Amygdala (tissue), 56 donors: ENCODE measurements at places on chromosomes 4 and X.

GRCh38 chrX:107566604-107567262, 61.6 kb upstream of the PRPS1 start:
- DNase-seq = no peak

GRCh38 chr4:155908187-155909139, 5.0 kb downstream of the TDO2 start:
- no peak for DNase-seq

GRCh38 chr4:112321776-112322684, 24.9 kb downstream of the ALPK1 start:
- peak; percentile 20 for DNase-seq

DNA sequence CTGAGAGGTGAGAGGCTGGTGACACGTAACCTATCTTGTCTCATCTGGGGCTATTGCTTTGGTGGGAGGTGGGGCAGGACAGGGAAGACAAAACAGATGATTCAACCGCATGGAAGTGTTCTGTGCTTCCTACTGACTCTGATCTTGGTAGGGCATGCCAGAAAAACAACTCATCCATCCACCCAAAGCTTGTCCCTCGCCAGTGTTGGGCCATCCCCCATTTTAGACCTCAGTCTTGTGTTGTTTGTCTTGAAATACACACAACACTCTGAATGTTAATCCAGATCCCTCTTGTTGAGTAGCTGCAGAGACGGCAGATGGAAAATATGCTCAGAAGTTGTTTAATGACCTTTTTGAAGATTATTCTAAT, 377 bp downstream of the CHRNA9 start:
- no peak for DNase-seq

DNA sequence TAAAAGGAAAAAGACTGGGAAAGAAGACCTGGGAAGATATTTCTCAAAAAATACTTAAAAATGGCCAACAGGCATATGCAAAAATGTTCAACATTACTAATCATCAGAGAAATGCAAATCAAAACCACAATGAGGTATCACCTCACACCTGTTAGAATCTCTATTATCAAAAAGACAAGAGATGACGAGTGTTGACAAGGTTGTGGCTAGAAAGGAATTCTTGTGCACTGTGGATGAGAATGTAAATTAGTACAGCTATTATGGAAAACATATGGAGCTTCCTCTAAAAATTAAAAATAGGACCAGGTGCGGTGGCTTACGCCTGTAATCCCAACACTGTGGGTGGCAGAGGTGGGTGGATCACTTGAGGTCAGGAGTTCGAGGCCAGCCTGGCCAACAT, 50.0 kb downstream of the C4orf46 start:
- DNase-seq = no peak

- DNase-seq = no peak
These were observed 134.2 kb upstream of the RAP2C start for GRCh38 chrX:132353430-132353829.

GRCh38 chrX:74383611-74384010, 37.7 kb upstream of the SLC16A2 start:
- DNase-seq = peak; percentile 0

DNA sequence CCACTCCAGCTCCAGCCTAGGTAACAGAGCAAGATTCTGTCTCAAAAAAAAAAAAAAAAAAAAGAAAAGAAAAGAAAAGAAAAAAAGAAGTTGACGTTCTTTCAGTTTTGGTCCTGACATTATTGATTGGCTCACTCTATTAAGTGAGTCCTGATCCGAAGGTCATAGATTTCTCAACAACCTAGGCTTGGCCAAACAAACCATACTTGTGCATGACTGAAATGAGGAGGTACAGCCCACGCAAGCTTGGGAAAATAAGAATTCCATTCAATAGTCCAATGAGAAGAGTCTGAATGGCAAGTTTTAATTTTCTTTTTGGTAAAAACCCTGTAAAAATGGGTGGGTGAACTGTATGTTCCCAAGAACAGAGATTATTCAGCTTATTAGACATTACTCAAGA, 3.2 kb upstream of the ETNPPL start:
- no peak for DNase-seq

- DNase-seq = no peak
These were observed 437.2 kb upstream of the TECRL start for GRCh38 chr4:64846417-64846816.

DNA sequence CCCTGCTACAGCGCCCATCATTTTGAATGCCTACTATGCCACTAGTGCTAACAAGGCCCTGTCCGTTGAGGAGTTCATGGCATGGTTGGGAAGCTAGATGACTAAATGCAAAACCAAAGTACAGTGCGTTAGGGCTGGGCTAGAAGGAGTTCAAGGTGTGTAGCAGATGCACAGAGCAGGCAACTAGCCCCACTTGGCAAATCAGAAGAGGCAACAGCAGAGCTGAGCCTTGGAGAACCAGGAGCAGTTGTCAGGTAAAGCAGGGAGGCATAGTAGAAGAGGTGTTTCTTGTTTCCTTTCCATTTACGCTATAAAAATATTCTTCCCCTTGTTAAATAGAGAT, 146.6 kb upstream of the CPEB2 start:
- DNase-seq = no peak

- DNase-seq = no peak
These were observed 141.6 kb downstream of the LARP7 start for GRCh38 chr4:112778520-112778919.

GRCh38 chrX:124862301-124862700, 457.4 kb upstream of the TEX13C start:
- no peak for DNase-seq

DNA sequence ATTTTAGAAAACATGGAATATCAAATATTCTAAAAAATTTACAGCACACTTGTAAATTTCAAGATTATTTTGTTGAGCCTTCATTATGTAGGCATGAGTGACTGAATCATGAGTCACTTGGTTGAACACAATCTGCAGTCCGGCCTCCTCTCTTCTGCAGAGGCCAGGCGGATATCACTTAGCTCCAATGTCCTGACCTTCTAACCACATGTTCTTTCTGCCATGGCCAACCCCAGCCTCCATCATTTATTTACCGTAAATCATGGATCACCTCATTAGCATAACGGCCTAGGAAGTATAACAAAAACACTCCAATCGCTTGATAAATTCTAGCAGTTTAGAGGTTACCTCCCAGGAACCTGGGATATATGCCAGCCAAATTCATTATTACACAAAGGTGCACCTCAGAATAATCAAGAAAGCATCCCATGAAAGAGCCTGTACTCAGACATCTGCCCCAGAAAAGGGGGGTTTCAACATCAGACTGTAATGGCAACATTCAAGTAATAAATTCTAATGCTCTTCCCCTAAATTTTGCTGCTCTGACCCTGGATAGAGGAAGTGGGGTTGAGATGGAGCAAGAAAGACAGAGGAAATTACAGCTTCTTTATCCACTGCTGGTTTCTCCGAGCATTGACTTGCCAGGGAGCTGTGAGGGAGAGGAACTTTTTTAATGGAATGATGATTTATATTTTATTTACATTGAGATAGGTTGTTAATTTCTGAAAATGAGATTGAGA, 2153.6 kb upstream of the AGA start:
- no peak for DNase-seq

DNA sequence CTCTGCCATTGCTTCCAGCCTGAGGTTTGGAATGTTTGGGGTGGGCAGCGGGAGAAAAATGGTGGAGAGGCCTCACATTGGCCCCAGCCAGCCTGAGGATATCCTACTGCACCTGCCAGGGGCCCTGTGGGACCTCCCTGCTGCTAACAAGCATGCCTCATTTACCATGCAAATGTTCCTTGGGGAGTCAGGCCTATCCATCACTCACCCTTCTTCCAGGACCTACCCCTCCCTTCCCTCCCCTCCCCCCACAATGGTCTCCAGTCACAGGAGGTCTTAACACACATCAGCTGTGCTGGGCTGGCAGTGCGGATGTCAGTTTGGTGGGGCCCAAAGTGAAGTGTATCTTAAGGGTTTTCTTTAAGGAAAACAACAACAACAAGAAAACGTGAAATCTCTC, 139.2 kb downstream of the SHOX start:
- DNase-seq = no peak

- no peak for DNase-seq
These were observed 147.3 kb downstream of the KLHL13 start for GRCh38 chrX:117969328-117969727.

GRCh38 chr4:129358571-129358970, 262.6 kb downstream of the C4orf33 start:
- no peak for DNase-seq

- no peak for DNase-seq
These were observed 61.6 kb upstream of the KIT start for GRCh38 chr4:54596201-54596600.

- no peak for DNase-seq
These were observed 86.9 kb downstream of the CHRNA9 start for GRCh38 chr4:40421839-40422708.

- DNase-seq = no peak
These were observed 41.8 kb downstream of the RAB40A start for GRCh38 chrX:103477496-103477895.

DNA sequence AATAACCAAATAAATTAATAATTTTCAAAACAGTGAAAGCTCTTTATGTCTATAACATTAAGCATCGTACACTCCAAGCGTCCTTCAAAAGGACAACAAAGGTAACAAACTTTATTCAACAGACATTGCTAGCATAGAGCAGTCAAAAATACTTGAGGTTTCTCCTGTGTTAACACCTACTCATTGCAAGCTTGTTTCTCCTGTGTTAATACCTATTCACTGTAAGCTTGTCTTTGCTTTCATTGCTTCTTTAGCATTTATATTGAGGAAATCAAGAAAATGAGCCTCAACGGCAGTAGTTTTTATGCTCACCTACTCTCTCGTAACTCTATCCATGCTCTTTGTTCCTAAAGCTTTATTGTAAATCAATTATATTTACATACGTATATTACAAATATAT, 3.5 kb downstream of the SPOCK3 start:
- DNase-seq = no peak

DNA sequence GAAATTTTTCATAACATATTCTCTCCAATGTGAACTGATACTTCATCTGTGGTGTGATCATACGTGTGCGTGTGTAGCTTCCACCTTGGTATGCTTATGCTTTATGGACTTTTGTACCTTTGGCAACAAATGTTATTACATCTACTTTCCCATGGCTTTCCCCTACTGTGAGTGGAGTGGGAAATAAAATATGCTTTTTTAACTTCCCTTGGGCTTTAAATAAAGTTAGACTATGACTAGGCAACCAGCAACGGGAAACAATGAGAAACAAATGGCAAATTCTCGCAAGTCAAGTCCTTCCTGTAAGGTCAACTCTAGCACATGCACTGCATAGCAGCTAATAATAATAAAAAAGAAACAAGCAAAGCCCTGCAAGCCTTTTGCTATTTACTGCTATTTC, 205.0 kb upstream of the PDE5A start:
- no peak for DNase-seq

DNA sequence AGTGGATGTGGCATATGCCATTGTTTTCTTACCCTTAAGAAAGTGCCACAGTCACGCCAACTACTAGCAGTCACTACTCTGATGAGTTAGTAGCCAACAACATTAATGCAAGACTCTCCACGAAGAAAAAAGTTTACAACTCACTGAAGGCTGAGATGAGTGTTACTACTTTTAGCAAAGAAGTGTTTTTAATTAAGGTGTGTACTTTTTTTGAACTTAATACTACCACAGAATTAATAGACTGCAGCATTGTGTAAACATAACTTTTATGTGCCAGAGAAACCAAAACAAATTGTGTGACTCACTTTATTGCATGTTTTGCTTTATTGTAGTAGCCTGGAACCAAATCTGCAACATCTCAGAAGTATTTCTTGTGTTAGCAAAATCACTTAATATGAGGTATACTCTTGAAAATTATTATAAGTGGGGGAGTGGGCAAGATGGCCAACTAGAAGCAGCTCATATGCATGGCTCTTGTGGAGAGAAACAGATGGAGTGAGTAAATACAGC, 2.2 kb upstream of the UGT2B4 start:
- no peak for DNase-seq

DNA sequence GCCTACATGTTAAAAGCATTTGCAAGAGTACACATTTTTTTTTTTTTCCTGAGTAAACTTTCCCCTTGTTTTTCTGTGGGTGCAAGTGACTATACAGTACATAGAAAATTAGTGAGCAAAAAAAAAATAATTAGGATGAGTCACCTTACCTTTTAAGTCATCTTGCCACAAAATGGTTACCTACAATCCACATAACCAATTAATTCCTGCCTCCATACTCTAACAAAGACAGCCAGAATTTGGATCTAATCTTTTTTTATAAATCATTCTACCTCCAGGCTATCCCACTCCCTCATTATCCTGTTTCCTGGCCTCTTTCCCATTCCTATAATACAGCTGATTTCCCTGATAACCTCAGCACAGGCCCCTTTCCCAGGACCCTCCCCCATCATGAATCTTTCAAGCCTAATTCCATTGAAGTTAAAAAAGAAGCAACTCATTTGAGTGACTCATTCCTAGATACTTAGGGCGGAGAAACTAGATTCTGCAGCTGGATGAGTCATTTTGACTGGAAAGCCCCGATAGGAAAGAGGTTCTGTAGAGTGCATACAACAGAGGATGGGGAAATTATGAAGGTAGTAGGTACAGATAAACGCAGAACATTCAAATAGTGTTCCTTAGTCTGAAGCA, 128.2 kb downstream of the C4orf51 start:
- DNase-seq = no peak

DNA sequence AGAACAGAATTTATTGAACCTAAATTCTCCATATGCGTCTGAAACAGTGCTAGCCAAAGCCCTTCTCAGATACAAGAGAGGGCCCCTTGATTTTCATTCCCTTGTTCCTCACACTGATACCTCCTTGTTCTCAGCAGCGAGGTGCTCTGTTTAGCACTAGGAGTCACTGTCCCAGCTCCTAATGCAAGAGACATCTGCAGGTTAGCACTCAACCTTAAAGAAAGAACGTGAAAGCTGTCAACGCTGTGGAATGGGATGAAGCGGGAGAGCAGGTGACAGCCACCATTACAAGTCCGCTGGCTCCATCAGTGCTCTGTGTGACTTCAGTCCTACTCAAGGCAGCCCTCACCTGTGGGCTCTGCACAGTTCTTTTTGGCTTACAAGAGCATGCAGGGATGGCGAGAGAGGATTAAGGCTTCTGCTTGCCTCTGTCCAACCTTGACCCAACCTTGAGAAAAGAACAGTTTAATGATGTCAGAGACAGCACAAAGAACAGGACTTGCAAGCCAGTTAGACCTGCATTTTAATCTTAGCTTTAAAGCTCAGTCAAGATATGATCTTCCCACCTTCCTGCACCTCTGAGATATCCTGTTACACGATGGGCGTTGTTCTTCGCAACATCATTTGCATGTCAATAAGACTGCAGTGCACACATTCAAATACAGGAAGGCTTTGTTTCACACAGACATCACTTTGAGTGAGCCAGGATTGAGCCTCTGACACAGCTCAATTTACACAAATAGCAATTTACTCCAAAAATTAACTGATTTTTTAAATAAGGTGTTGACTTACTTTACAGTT, 95.1 kb downstream of the ARSF start:
- no peak for DNase-seq

- DNase-seq = no peak
These were observed 81.1 kb upstream of the NEIL3 start for GRCh38 chr4:177228599-177228998.

GRCh38 chrX:427812-428725, 41.4 kb upstream of the PPP2R3B start:
- no peak for DNase-seq
